ENCODE measurements at places on chromosomes 5 and 9.
A peak's percentile ranks its signal among the peaks of the same experiment; 100 is the strongest.

DNA sequence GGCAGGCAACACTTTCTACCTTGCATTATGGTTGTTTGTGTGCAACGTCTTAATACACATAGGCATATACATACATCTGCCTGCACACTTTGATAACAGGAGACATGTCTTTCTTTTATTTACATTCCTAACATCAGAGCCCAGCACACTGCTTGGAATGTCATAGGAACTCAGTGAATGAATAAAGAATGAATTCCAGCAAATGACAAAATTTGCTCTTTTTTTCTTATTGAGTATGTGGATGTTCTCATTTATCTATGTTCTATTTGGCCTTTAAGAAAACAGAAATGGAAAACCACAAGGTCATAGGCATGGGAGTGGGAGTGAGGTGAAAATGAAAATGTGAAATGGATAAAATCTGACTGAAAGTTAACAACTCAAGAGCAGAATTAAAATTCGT is 36.3 kb upstream of the PALM2AKAP2 start:
- no peak for ATAC-seq

GRCh38 chr9:5389109-5389732 is 48.5 kb downstream of the PLGRKT start:
- peak; percentile 90 for ATAC-seq

GRCh38 chr9:124038790-124039633 is 27.4 kb downstream of the LHX2 start:
- ATAC-seq = no peak

GRCh38 chr9:82492274-82492673 is 503.7 kb downstream of the SPATA31D1 start:
- no peak for ATAC-seq

DNA sequence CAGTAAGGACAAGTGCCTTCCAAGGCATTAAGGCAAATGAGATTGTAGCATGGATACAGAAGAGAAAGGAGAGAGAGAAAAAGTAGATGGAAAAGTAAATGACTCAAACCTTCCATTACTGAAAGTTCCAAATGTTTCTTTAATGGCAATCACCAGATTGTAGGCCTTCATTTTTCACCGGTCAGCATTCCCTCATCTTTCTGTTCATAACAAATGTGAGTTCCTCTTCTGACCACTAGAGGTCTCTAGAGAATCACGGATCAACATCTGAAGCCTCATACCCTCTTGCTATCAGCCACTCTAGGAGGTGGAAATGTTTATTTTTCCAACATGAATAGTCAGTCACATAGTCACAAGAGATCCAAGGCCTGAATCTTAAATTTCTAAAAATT is 73.6 kb upstream of the RPS23 start:
- ATAC-seq = peak; percentile 54

DNA sequence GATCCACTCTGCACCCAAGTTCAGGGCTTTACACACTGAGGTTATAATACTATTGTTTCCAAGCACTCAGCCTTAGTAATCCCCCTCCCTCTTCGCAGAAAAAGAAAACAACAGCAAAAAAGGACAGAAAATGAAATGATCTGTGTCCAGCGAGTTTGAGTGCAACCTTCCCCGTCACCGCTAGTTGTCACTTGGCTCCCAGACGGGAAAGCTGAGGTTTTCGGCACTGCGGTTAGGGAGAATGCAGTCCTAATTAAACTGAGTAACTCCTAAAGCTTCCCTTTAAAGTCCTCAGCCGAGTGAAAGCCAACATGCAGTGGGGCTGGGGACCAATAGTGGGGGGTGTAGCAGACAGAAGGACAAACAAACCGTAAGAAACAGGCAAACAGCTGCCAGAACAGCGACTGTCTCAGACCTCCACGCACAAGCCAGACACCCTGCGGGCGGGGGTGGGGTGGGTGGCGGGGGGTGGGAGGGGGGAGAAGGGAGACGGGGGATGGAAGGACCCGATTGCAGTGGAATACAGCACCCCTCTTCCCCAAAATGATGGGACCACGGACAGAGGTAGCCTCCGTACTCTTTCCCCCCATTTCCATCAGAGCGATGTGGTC is 680 bp downstream of the GLRA1 start:
- ATAC-seq = no peak

DNA sequence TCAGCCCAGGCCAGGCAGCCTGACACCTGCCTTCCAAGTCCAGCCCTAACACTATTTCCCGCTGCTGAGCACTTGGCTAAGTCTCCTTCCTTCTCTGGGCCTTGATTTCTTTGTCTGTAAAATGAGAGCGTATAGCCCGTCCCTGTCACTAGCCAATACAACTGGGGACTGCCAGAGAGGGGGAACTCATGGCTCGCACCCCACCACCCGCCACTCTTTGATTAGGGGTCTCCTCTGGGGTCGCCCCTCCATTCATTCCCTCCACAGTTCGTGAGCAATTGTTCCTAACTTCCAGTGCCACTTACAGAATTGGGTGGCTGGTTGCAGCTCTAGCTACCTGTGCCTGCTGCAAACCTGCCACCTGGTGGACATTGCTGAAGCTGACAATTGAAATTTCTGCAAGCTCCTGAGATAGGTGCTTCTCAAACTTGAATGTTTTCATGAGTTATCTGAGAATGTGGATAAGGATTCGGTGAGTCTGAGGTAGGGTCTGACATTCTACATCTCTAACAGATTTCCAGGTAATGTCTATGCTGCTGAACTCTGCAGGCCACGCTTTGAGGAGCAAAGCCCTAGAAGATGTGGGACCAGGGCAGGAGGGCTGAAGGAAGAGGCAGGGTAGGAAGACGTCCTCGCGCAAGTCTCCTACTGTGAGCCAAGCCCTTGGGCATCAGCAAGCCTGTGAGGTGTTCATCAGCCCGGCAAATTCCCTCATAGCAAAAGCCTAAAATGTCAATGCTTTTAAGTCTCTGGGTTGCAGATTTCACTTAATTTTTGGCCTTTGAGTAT is 13.3 kb upstream of the RECK start:
- ATAC-seq = peak; percentile 78

- no peak for ATAC-seq
Measured at GRCh38 chr9:129093602-129094386, 12.9 kb downstream of the DOLPP1 start.

DNA sequence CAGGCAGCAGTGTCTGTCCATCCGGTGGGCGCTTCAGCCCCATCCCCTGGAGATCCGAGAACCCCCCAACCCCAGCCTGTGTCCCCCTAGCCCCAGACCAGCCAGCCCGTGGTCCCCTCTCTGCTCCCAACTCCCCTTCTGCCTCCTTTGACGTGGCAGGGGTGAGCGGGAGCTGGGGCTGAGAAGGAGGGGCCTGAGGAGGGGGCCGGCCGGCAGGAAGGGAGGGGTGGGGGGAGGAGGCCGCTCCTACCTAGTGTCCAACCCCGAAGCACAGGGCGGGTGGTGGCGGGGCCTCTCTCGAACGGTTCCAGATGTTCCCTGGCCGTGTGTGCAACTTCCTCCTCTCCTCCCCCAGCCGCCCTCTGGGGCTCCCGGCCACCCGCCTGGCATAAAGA is 31.0 kb downstream of the GOLGA2 start:
- no peak for ATAC-seq

- ATAC-seq = no peak
Measured at GRCh38 chr5:168878135-168878745, 299.1 kb upstream of the PANK3 start.

GRCh38 chr5:57037355-57037754 is 85.4 kb upstream of the MIER3 start:
- no peak for ATAC-seq

DNA sequence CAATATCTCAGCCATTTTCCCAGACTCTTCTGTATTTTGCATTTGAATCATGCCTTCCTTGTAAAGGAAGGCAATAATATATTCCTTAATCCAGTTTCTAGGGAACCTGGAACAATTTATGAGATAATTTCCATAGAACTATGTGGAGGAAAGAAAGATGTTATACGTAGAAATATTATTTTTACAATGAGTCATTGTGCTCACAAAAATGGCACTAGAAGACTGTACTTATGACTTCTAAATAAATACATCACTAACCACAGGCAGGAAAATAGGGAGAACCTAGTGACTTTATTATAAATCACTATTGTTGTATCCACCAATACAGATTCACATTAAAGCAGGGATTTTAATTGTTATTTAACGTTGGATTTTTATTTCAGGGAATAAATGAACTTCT is 87.6 kb downstream of the FBXO38 start:
- no peak for ATAC-seq

DNA sequence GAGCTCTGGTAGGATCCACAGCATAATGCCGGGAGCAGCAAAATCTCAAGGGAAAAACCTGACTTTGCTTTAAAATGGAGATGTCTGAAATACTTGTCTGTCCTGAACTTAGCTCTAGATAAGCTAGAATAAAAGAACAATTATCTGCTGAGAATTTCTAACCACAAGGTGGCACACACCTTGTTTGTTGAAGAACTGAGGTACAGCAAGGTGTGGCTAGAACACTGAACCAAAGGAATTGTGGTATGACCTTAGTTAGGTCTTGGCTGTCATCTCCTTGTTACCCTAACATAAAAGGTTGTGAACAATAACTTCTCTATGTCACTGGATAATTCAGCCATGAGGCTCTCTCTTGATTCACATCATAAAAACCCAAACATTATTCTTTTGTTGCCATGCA is 72.3 kb upstream of the ANXA1 start:
- no peak for ATAC-seq

DNA sequence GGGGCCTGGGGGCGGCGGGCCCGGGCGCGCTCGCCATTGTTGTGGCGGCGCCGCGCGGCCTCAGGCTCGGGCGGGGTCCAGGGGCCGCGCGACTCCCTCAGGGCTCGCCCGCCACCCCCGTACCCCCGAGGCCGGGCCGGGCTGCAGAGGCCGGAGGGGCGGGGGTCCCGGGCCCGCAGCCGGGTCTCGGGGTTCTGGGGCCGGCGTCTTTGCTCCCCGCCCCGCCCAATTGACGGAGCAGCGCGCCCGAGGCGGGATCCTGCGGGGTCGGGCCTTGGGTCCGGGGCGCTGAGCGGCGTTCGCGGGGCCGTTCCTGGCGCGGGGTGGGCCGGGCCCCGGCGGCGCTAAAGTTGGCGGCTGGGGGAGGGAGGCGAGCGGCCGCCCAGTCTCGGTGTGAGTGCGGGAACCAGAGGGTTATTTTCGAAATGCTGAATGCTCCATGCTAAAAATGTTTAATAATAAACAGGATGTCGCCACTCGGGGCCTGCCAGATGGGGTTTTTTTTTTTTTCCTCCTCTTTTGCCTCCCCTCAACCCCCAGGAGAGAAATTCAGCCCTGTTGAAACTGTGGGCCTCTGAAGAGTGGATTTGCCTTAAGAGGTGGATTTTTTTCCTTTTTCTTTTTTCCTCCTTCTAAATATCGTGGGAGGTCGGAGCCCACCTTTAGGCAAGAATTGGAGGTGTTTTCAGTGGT is 724 bp downstream of the PRRC2B start:
- ATAC-seq = peak; percentile 28

DNA sequence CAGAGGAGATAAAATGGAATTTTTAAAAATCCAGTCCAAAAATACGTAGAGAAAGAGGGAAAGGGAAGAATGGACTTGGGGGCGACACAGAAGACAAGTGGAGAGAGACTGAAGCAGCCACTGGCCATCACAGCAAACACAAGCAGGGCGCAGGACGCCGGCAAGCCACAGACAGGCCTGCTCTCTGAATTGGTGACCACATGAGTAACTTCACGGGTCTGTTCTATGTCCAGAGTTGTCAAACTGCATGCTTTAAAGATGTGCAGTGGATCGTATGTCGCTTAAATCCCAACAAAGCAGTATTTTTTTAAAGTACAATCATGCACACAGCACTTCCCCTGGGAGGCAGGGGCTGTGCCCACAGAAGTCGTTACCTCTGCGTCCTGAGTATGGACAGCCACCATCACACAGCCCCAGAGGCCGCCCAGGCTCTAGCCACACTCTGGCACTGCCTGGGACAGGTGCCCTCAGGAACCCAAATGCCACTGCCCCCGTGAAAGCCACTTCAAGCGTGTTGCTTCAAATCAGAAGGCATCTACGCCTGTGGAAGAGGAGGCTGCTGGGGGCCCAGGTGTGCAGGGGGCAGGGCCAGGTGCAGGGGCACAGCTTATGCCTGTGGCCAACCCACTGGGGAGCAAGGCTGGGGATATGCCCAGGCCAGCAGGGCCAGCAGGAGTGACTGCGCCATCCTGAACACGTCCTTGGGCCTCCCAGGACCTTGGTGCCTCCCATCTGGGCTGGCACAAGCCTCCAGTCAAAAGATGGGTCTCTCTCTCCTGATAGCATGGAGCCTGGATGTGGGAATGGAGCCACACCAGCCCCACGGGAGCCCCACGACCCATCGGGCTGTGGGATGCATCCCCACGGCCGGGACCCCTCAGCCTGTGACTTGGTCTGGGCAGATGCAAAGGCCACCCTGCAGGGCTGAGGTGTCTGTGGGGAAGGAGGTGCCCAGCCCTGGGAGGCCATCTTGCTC is 5.9 kb upstream of the LRRC14B start:
- no peak for ATAC-seq

- ATAC-seq = no peak
Measured at GRCh38 chr5:113336975-113337374, 97.8 kb downstream of the TSSK1B start.

- ATAC-seq = no peak
Measured at GRCh38 chr5:15604986-15605385, 105.0 kb downstream of the FBXL7 start.
